Renal cortical epithelial cell (primary cell): ENCODE measurements at places on chromosomes 6 and 20. TPM values are rescaled to one million over a fixed set of nuclear protein-coding genes. Genes with fewer than 3 reads are reported as not detected.

DNA sequence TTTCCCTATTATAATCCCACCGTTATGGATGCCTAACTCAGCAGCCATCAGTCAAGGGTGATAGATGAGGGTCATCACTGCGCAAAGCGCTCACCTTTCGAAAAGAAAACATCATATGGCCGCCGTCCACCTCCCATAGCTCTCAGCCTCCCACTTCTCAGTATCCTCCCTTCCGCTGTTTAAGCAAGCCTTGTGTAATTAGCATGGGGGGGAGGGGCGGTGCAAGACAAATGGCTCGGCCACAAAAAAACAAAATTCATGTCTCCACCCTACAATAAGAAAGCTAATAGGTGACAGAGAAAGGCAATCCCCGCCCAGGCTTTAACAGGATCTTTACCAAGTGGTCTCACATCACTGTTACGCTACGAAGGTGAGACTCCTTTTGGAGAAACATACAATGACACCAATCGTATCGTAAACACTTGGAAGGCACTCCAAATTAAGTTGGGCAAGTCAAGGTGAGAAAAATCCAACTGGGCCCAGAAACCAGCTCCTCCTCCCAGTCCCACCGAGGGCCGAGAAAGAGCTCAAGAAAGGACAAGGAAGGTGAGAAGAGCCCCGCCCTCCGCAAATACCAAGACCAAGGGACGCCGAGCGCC lies 645 bp downstream of the DDX39B start:
- DNase-seq: peak; percentile 45

BLTP3A gene
- 9.9 and 23.7 TPM in 2 replicates for total RNA-seq

- no peak for DNase-seq
These were observed 1.0 kb upstream of the TGM6 start for GRCh38 chr20:2379511-2380229.

GRCh38 chr6:164753517-164753916 lies 555.9 kb downstream of the C6orf118 start:
- DNase-seq: peak; percentile 84

- DNase-seq: peak; percentile 14
These were observed at the start of gene TAGAP for GRCh38 chr6:159044899-159045727. TSS of gene TAGAP (minus strand) at chr6:159044991. CDS start at chr6:159044146, 845 bp downstream.

- peak; percentile 83 for DNase-seq
These were observed 25.5 kb upstream of the ASXL1 start for GRCh38 chr20:32332614-32333013.

FAM50B gene
- 4.7 and 12.6 TPM in 2 replicates for total RNA-seq

PABPC1L gene
- total RNA-seq: 3.8 and 18.3 TPM in 2 replicates

GRCh38 chr6:106383573-106383972 lies 23.1 kb downstream of the CRYBG1 start:
- no peak for DNase-seq

SIGLEC1 gene
- not detected in 2 replicates for total RNA-seq

- no peak for DNase-seq
These were observed 225.1 kb downstream of the BCKDHB start for GRCh38 chr6:80331522-80331921.

BPIFA1 gene
- not detected in 2 replicates for total RNA-seq

SLC32A1 gene
- not detected in 2 replicates for total RNA-seq

GRCh38 chr6:105310947-105311346 lies 91.9 kb downstream of the PREP start:
- DNase-seq: no peak

HSPA12B gene
- total RNA-seq: 0.17 TPM in 1 of 2 replicates, not detected in the other

CNKSR3 gene
- 14.9 and 39.6 TPM in 2 replicates for total RNA-seq

MLN gene
- not detected in 2 replicates for total RNA-seq
